ENCODE measurements at places on chromosomes 6 and 20.

DNA sequence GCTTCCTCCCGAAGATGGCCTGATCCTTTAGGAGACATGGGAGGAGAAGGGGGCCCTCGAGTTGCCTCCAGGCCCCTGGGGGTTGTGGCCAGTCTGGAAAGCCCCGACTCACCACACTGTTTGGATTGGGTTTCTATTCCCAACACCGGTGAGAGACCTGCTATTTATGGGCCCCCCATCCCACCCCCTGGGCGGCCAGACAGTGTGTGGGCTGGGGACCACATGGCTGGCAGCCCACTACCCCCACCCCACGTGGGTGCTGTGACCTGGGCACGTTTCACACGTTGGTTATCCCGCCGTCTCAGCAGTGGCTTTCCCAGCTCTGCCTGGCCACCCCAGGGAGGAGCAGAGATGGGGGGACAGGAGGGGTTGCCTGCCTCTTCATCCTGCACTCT is 116.1 kb downstream of the VEGFA start:
- DNase-seq, result peak; percentile 76

GRCh38 chr6:150310539-150310938 is 58.3 kb upstream of the IYD start:
- DNase-seq, result no peak

DNA sequence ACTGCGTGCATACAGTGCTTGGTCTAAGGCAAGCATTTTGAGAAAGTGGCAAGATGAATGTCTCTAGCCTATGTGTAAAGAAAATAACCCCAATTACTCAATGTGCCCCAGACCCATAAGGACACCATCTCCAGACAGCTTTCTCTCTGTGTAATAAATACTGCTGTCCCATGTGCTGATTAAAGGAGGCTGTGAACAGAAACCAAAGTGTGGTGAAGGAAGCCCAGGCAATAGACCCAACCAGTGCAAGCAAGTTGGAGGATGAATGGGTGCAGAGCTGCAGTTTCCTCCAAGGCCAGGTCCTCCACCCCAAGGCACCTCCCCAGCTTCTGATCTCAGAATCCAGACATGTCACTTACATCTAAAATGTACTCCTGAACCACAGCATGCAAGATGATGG is 60.6 kb downstream of the TRAM2 start:
- no peak for DNase-seq

DNA sequence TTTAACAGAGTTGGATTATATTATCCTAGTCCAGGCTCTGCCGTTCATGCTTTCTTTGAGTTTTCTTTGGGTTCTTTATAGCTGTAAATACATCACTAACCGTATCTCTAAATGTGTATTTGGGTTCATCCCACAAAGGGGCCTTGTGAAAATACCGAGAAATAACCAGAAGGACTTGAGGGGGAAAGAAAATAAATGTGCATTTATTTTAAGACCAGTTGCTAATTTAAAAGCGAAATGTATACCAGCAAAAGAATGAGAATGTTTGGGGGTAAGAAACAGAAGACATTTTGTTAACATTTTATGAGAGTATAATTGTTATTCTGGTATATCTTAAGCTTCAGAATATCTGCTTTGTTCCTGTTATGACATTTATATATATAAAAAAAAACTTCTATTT is 38.9 kb downstream of the LRRN4 start:
- no peak for DNase-seq

GRCh38 chr6:14612016-14612980 is 494.7 kb downstream of the CD83 start:
- DNase-seq, result no peak

DNA sequence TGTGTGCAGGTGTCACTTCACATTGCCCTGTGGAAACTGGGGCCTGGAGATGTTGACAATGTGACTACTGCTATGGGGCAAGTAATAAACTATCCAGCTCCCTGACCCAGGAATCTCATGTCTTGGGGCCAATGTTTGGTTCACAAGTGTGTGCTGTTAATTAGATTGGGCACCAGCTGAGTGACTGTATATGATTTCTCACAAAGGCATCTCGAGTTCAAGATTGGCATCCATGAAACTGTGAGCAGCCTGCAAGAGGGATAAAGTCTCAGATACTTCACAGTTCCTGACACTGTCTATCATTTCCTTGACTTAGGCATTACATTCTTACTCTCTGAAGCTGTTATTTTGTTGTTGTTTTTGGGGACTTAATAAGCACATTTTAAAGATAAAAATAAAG is 264.0 kb downstream of the PRKN start:
- DNase-seq, result no peak

DNA sequence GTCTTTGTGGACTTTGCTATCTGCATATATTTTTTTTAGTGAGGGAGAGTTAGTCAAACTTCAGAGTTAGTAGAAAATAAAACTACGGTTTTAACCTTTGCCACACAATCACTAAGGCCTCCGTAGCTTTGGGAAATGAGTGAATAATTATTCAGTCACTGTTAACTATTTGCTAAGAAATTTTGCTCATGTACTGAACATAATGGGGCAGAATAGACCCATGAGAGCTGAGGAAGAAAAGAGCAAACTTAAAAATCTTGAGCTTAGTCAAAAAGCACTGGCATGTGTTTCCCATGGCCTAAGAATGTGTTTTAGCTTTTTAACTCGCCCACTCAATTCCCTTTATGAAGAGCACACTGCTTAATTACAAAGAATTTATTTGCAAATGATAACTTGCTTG is 60.4 kb upstream of the SUPT3H start:
- no peak for DNase-seq

DNA sequence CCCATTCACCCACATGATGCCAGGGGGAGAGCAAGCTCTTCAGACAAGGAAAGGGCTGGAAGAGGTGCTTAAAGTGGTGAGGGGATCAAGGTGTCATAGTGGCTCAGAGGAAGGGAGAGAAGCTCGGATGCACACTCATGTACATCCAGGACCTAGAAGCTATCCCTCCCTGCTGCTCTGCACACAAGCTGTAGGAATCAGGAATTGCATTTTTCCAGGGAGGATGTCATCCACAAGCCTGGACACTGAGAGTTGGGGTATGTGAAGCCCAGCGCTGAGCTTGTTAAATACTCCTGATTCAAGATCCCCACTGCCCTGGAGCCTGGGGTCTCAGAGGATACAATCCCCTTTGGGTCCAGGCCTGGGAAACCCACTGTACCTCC is 85.8 kb upstream of the CCDC167 start:
- no peak for DNase-seq

DNA sequence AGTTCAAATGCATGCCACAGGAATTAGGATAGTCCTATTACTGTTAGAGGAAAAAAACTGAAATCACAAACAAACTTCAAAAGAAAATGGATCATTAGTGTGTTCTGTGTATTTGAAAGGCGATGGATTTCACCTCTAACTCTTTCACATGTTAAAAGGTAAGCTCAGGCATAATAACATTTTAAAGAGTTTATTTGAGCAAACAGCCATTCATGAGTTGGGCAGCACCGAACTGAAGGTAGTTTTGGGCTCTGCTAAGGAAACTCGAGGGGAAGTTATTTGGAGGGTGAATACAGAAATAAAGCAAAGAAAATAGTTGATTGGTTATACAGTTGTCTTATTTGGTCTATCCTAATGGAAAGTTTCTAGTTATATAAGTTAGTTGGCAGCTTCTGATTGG is 546.5 kb upstream of the POU3F2 start:
- no peak for DNase-seq

DNA sequence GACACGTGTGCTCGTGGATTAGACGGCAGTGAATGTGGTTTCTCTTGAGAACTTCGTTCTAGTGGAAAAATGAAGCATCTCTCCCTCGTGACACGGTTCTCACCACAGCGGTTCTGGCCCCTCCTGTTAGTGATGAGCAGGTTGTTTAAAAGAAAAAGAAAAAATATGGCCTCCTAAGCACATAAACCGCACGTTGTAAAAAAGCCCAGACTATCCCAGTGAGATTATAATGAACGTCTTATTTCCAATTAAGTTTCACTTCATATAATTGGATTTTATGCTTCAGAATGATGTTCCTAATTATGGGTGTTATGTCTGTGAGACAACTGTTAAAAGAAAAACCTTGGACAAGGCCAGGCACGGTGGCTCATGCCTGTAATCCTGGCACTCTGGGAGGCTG is 74.5 kb upstream of the FRMD1 start:
- no peak for DNase-seq

DNA sequence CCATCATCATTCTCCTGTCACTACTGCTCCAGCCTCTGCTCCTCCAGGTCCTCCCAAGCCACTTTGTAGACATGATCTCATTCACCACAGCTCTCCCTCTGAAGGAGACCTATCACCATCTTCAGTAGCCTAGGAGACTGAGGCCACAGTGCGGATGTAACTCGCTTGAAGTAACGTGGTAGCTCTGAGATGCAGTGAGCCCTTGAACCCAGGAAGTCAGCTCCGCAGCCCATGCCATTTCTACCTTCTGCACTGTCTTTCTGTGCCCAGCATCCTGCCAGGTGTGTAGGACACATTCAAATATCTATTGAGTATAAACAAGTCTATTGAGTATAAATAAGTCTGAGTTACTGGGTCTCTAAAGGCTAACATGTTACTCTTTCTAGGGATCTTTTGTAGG is 164.4 kb downstream of the CDH26 start:
- no peak for DNase-seq

- DNase-seq, result no peak
These were observed 23.4 kb upstream of the CEP85L start for GRCh38 chr6:118674772-118675171.

DNA sequence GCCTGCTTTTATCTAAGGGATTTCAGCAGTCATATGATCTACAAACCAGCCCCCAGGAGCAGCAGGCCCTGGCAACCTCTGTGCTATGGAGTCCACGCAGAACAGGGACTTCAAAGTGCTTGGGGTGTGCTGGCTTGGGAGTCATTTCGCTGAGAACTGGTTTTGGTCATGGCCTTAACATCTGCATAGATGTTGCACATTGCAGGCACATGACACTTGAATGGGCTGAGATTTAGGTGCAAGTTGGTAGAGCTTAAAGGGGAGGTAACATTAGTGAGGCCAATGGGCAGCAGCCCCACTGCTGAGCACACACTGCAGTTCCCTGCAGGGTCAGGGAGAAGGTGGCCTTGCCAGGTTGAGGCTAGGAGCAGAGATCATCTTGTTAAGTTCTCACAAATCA is 43.6 kb downstream of the RREB1 start:
- no peak for DNase-seq

DNA sequence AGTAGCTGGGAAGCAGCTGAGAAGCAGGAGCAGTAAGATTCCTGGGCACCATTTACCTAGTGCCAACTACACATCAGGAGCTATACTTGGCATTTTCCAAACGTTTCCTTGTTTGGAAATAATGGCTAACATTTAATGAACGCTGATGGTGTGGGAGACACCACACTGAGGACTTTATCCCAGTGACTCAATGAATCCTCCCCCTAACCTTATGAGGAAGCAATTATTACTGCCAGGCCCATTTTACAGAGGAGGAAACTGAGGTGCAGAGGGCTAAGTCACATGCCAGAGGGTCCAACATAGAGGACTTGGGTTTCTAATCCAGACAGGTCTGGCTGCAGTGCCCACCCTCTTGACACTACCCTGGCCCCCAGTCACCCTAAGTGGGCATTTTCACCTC is 6.1 kb downstream of the PTGIS start:
- no peak for DNase-seq

DNA sequence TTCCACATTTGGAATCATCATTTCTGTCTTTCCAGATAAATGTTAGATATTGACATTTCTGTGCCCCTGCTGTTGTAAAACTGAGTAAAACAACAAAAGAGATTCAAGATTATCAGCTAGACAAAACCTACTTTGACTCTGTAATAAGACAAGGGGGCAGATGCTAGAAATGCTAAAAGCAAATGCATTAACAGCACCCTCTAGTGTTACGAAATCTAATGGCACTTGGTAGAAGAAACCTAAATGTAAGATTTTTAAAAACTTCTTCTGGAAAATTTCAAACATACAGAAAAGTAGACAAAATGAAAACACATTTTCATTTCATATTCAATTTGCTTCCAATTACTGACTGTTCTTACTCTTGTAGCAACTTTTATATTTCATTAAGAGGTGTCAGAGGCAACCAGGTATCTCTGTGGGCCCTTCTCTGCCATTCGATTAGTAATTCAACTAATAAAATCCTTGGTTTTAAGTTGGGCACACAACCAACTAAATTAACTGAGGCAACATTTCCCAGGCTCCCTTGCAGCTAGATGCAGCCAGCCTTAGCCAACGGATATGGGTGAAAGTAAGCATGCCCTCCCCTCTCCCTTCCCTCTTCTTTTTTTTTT is 45.0 kb downstream of the SLC23A2 start:
- DNase-seq, result no peak

- DNase-seq, result no peak
These were observed 112.8 kb downstream of the INSM1 start for GRCh38 chr20:20480689-20481088.

GRCh38 chr6:111794300-111794699 is 79.0 kb downstream of the FYN start:
- no peak for DNase-seq

DNA sequence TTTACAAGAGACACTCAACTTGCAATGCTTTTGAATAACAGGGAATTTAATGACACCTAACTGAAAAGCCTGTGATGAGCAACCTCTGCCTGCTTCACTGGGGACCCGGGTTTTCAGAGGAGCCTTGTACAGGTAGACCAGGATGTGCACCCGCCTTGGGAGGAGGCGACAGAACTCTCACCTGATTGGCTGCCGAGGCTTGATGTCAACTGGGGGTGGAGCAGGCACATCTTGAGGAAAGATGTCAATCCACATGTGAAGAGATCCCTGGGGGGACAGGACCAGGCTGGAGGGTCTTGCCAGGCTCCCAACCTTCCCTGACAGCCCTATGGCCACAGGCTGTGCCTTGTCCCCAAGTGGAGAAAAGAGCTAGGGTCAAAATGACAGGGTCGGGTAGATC is 19.8 kb downstream of the ERGIC3 start:
- DNase-seq, result no peak

DNA sequence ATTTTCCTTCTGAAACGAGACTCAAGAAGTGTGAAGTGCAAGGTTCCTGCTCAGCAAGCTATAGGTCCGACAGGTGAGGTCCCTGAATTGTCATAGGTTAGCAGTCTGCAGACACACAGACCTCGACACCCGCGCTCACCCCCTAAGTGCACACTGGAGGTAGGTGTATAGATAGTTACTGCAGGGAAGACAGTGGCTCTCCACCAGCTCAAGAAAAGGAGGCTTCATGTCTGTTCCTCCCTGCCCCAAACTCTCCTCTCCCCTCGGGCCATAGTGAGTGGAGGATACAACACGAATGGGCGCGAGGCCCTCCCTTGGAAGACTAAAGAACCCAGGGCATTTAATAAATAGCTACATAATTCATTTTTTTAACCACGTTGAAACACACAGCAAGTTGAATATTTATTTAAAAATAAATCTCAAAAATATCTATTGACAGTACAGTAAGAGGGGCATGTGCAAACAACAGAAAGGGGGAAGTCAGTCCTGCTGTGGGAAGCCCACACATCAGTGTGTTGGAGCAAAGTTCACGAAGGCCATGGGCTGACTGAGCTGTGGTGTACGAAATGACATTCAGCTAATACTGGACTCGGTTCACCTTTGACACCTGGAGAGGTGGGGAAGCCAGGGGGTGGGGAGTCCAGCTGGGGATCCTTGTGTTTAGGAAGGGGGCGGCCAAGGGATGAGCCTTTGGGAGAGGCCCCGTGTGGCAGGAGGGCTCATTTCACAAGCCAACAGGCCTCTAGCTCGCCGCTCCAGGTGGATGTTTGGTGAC is 10.7 kb downstream of the SPATA2 start:
- no peak for DNase-seq
